ENCODE measurements at places on chromosomes 1 and 21. TPM values are rescaled to one million over a fixed set of nuclear protein-coding genes. Genes with fewer than 3 reads are reported as not detected.

CELA2A gene
- not detected for total RNA-seq

MAB21L3 gene
- total RNA-seq: not detected

SYT11 gene
- total RNA-seq: 35.3 TPM

CR1L gene
- not detected for total RNA-seq

ZNF281 gene
- 15.6 TPM for total RNA-seq

OR2T11 gene
- not detected for total RNA-seq

UQCRHL gene
- 2.9 TPM for total RNA-seq

OLFM3 gene
- not detected for total RNA-seq

CFHR3 gene
- total RNA-seq: not detected

LCE3D gene
- total RNA-seq: not detected

PDXK gene
- total RNA-seq: 99.5 TPM

CHODL gene
- total RNA-seq: 0.28 TPM

CDA gene
- total RNA-seq: not detected

All from activated T-cell treated with anti-CD3 and anti-CD28 coated beads, Interleukin-2, amount 50 U/mL, for 72 hours (primary cell).